Muscle of back (tissue), 13 donors: ENCODE measurements at places on chromosomes 16 and 17. TPM values are rescaled to one million over a fixed set of nuclear protein-coding genes. Genes with fewer than 3 reads are reported as not detected.

Gene PGP
- polyA plus RNA-seq, result 11.2 TPM

Gene MC1R
- 2.0 TPM for polyA plus RNA-seq

Gene PIMREG
- polyA plus RNA-seq, result 11.4 TPM

Gene FOXF1
- not detected for polyA plus RNA-seq

Gene C16orf96
- 0.66 TPM for polyA plus RNA-seq

Gene EMP2
- polyA plus RNA-seq, result 48.1 TPM

Gene EME1
- polyA plus RNA-seq, result 5.6 TPM

Gene ITPRIPL2
- 29.3 TPM for polyA plus RNA-seq

Gene SYCE1L
- polyA plus RNA-seq, result 7.5 TPM

Gene B3GNT9
- polyA plus RNA-seq, result 10.1 TPM

Gene CD79B
- polyA plus RNA-seq, result 3.2 TPM

Gene HASPIN
- 5.8 TPM for polyA plus RNA-seq

Gene CHST6
- 5.5 TPM for polyA plus RNA-seq

Gene DRC3
- polyA plus RNA-seq, result 4.9 TPM

Gene NGFR
- polyA plus RNA-seq, result 42.4 TPM

Gene TK1
- 40.5 TPM for polyA plus RNA-seq

Gene CYB5D1
- polyA plus RNA-seq, result 8.8 TPM

Gene KRTAP3-2
- 0.80 TPM for polyA plus RNA-seq

Gene NPIPA2
- not detected for polyA plus RNA-seq

Gene TP53TG3
- polyA plus RNA-seq, result not detected

Gene SENP3
- 44.0 TPM for polyA plus RNA-seq

Gene ZNF385C
- 5.9 TPM for polyA plus RNA-seq

Gene CHTF18
- polyA plus RNA-seq, result 13.2 TPM

Gene PITPNM3
- polyA plus RNA-seq, result 5.2 TPM

Gene FBXO47
- not detected for polyA plus RNA-seq

Gene TBC1D3I
- polyA plus RNA-seq, result not detected

Gene KRT17
- 1.6 TPM for polyA plus RNA-seq

Gene HEXIM2
- polyA plus RNA-seq, result 5.9 TPM

Gene LPO
- 0.17 TPM for polyA plus RNA-seq

Gene KRTAP4-3
- not detected for polyA plus RNA-seq

Gene RGS9
- polyA plus RNA-seq, result 4.6 TPM

Gene ZNF778
- polyA plus RNA-seq, result 6.1 TPM

Gene PAM16
- polyA plus RNA-seq, result 20.6 TPM

Gene HS3ST2
- not detected for polyA plus RNA-seq

Gene PLLP
- polyA plus RNA-seq, result 1.3 TPM

Gene TMEM235
- not detected for polyA plus RNA-seq

Gene SLC6A2
- polyA plus RNA-seq, result 1.8 TPM

Gene SLC47A1
- polyA plus RNA-seq, result 2.0 TPM

Gene SLC5A10
- polyA plus RNA-seq, result 0.08 TPM
